Activated naive CD4-positive, alpha-beta T cell treated with anti-CD3 and anti-CD28 coated beads, Interleukin-2, amount 10 ng/mL, durations not matched to agents 7 days and 5 days (primary cell): ENCODE measurements at places on chromosomes 4 and X.

DNA sequence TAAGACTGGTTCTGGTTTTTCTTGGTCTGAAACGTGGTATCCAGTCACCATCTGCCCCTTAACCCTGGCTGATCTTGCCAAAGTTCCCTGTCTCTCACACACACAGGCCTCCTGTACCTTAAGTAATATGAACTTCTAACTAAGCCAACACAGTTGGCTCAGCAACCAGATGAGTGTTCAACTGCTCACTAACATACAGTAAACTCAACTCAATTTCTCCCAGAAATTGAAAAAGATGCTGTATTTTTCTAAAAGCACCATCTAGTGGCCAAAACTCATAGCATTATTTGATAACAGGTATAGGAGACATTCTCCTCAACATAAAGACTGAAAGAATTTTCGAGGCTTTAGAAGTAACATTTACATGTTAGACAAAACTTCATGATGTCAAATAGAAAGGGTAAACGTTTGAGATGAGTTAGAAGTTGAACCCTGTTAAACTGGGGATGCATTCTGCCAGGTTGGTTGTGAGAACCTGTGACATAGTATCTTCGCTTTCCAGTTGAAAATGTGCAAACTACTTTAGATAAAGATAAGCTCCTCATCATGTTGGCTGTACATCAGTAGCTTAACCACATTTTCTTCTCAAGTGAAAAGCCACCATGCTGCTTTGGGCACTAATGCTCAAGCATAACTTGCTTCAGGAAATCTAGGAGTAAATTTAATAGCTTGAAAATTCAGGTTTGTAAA, 31.2 kb downstream of the CCNI start:
- no peak overlapping the region for H3K27ac ChIP-seq
- H3K4me1 ChIP-seq = peaks cover 4% of the 10 kb centered on the region
- peaks cover 19% of the 10 kb centered on the region for H3K36me3 ChIP-seq
- no peaks in the 10 kb centered on the region for H3K27me3 ChIP-seq
- no peak overlapping the region for H3K4me3 ChIP-seq

DNA sequence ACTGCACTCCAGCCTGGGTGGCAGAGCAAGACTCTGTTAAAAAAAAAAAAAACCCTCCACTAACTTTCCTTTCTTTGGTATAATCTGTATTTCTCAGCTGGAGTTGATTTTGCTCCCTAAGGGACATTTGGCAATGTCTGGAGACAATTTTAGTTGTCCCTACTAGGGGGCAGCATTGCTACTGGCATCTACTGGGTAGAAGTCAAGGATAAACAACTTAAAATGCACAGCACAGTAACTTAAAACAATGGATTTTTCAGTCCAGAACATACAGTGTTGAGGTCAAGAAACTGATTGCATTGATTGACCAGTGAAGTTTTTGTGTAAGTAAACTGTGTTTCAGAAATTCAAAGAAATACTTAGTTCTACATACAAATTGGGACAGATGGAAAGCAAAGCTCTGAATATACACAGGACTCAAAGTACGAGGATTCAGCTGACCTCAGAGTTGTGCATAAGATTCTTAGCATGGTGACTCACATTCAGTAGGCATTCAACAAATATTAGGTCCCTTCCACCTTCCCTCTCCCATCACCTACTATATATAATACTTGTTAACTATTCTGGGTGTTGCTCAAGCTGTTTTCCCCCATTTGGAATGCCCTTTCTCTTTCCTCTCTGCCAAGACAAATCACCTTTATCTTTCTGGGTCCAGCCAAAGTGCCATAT, 8.8 kb downstream of the DDX53 start:
- no peak overlapping the region for H3K27ac ChIP-seq
- H3K4me1 ChIP-seq = peaks cover 5% of the 10 kb centered on the region
- no peak overlapping the region for H3K4me3 ChIP-seq
- DNase-seq = no peak

DNA sequence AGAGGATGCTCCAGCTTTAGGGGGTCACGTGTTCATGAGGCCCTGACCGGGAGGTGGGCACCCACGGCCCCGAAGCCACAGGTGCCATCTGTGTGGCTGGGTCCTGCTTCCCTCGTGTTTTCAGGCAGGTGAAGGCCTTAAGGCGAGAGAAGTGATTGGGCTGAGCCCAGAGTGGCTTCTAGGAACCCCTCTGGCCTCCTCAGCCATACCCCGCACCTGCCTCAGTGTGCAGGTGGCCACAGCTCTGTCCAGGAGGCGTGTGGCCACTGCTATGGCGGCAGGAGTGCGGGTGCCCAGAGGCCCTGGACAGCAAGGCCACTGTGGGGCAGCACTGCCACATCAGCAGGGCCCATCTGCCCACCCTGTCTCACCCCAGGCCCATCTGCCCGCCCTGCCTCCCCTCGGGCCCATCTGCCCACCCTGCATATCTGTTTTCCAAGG, 25.0 kb downstream of the NKX1-1 start:
- no peak overlapping the region for H3K27ac ChIP-seq
- H3K27me3 ChIP-seq = no peaks in the 10 kb centered on the region
- no peaks in the 10 kb centered on the region for H3K36me3 ChIP-seq

DNA sequence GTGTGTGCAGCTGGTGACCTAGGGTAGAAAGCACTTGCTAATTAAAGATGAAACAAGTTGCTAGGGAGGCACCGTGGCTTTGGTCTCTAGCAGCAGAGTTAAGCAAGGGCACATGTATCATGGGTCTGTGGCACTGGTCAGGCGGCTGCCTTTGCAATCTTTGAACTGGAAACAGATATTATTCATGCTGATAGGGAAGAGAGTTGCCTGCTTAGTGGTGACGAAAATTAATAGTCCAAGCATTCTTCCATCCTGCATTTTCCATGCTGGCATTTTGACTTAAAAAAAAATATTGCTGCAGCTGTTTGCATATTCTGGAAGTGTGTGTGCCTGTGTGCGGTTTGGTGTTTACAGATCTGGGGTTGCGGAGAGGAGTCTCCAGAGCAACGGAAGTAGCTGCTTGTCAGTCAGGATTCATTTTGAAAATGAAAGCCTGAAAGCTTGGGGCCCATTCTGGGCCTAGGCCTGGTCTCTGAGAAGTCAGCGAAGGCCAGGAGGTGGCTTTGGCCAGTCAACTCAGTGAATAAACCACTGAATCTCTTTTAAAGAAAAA, 2.3 kb upstream of the SOWAHD start:
- peak overlapping the region; percentile 99 for H3K27ac ChIP-seq
- H3K27me3 ChIP-seq = no peaks in the 10 kb centered on the region
- peak; percentile 78 for DNase-seq

DNA sequence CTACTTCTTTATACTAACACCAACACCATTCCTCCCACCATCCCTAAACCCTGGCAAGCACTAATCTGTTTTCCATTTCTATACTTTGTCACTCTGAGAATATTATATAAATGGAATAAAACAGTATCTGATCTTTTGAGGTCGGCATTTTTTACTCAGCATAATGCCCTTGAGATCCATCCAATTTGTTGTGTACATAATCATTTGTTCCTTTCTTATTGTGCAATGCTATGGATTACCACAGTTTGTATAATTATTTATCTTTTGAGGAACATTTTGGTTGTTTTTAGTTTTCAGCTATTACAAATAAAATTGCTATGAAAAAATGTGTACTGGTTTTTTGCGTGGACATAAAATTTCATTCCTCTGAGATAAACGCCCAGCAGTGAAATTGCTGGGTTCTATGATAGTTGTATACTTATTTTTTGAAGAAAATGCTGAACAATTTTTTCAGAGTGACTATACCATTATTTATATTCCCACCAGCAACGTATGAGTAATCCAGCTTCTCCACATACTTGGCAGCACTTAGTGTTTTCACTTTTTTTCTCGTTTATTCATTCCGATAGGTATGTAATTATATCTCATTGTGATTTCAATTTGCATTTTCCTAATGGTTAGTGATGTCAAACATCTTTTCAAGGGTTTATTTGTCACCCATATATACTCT, 154.3 kb upstream of the DCAF8L1 start:
- no peak overlapping the region for H3K4me3 ChIP-seq
- H3K27ac ChIP-seq = no peak overlapping the region
- no peaks in the 10 kb centered on the region for H3K4me1 ChIP-seq
- H3K36me3 ChIP-seq = no peaks in the 10 kb centered on the region
- no peak for DNase-seq

DNA sequence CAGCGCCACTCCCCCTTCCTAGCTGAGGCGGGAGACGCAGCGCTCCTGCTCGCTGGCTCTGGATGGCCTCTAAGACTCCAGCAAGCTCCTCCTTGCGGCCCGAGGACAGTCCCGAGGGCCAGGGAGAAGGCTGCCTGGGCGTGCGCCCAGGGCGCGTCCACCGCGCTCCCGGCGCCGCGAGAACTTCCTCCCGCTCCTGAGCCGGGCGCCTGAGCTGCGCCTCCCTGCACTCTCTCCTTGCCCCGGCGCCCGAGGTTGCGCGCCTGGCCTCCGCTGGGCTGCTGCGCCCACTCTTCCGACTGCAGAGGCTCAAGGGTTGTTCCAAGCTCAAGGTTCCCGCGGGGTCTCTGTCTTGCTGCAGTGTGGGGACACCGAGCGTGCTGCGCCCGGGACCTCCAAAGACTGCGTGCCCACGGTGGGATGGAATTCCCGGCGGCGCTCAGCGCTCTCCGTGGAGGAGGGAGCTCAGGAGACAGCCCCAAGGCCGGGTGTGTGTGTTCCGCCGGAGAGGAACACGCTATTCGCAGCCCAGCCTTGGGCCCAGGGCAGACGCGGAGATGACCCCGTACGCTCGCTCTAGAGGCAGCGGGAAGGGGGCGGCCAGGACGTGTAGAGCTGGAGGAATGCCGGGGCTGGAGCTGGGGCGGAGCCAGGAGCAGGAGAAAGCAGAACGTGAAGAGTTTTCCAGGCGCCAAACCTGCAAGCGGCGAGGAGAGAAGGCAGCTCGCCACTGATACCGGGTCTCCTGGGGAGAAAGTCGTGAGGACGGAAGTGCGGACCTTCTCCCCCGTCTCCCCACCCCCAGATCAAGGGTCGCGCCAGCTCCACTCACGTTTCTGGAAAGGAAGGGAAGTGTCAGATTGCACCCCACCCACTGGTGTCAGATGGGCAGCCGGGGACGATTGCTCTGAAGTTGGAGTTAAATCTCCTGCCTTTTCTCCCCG, at the start of gene ARHGAP6:
Gene ARHGAP6 (minus strand): TSS at position 753 of the 944 bp plus-strand sequence. CDS start 1,092 bp downstream, outside the sequence.
- H3K27ac ChIP-seq = no peak within 1 kb of the TSS
- H3K36me3 ChIP-seq = no peaks in the 10 kb centered on the region
- H3K27me3 ChIP-seq = peaks cover 47% of the 10 kb centered on the region
- peaks cover 3% of the 10 kb centered on the region for H3K4me1 ChIP-seq
- DNase-seq = no peak

DNA sequence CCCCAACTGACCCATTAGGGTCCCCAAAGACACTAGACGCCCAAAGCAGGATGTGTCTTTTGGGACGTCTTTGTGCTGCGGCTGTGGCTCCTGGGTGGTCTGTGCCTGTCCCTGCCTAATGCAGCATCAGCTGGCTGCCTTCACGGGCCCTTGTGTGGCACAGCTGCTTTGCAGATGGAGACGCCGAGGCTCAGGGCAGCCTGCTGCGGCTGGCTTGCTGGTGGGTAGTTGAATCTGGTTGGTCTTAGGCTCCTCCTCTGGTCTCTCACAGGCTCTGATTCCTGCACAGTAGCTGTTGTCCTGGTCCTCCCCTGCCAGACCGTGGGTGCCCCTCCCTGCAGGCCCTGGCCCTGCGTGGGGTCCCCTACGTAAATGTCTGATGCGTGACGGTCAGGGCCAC, 8.1 kb downstream of the CPZ start:
- no peaks in the 10 kb centered on the region for H3K36me3 ChIP-seq
- H3K27me3 ChIP-seq = no peaks in the 10 kb centered on the region
- H3K27ac ChIP-seq = no peak overlapping the region
- no peak overlapping the region for H3K4me3 ChIP-seq
- H3K4me1 ChIP-seq = peaks cover 12% of the 10 kb centered on the region

- no peak for DNase-seq
- no peaks in the 10 kb centered on the region for H3K36me3 ChIP-seq
These were observed 115.8 kb upstream of the INPP4B start for GRCh38 chr4:142961866-142962265.

- H3K27ac ChIP-seq = peak overlapping the region; percentile 70
- peaks cover 13% of the 10 kb centered on the region for H3K36me3 ChIP-seq
- no peak for DNase-seq
- peaks cover 99% of the 10 kb centered on the region for H3K27me3 ChIP-seq
These were observed 1.3 kb upstream of the HAND2 start for GRCh38 chr4:173531086-173531965.

GRCh38 chr4:7279902-7280301, 87.6 kb downstream of the SORCS2 start:
- no peaks in the 10 kb centered on the region for H3K4me1 ChIP-seq
- no peaks in the 10 kb centered on the region for H3K36me3 ChIP-seq
- DNase-seq = no peak
- H3K4me3 ChIP-seq = no peak overlapping the region

GRCh38 chr4:40736910-40737309, 12.8 kb upstream of the NSUN7 start:
- no peak for DNase-seq
- no peak overlapping the region for H3K4me3 ChIP-seq
- H3K4me1 ChIP-seq = peaks cover 16% of the 10 kb centered on the region

- H3K36me3 ChIP-seq = no peaks in the 10 kb centered on the region
- no peaks in the 10 kb centered on the region for H3K4me1 ChIP-seq
- H3K27ac ChIP-seq = no peak overlapping the region
- no peaks in the 10 kb centered on the region for H3K27me3 ChIP-seq
These were observed 104.6 kb upstream of the BMPR1B start for GRCh38 chr4:94653095-94653649.

DNA sequence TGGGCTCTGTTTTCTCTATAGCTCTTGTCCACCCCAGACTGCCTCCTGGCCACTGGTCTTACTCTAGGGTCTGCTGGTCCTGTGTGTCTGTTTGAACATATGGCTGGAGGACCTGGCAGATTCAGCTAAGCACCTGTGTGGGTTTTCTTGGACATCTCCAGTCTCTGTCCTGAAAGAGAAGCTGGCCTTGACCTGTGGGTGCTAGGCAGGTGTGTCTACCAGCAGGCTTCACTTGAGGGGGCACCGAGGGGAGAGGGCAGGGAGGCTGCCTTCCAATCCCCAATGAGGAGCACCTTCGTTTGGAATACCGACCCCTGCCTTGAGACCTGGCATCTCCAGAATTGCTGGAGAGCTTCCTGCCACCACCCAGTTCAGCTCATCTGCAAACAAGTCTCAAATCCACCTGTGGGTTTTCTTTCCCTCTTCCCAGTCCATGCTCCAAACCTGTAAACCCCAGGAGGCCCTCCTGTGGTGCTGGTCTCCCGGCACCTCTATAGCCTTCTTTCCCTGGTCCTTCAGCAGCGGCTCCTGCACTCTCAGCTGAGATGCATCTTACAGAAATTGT, 45.2 kb downstream of the HTRA3 start:
- DNase-seq = no peak
- H3K4me3 ChIP-seq = no peak overlapping the region
- H3K27me3 ChIP-seq = peaks cover 16% of the 10 kb centered on the region
- no peaks in the 10 kb centered on the region for H3K4me1 ChIP-seq
- no peaks in the 10 kb centered on the region for H3K36me3 ChIP-seq

GRCh38 chr4:122759639-122760310, 27.3 kb downstream of the BBS12 start:
- H3K27me3 ChIP-seq = peaks cover 8% of the 10 kb centered on the region
- no peaks in the 10 kb centered on the region for H3K36me3 ChIP-seq
- no peak overlapping the region for H3K4me3 ChIP-seq
- no peak overlapping the region for H3K27ac ChIP-seq
- DNase-seq = no peak

GRCh38 chr4:56611501-56611900, 69.6 kb downstream of the HOPX start:
- H3K27me3 ChIP-seq = peaks cover 35% of the 10 kb centered on the region
- no peak for DNase-seq
- H3K4me1 ChIP-seq = no peaks in the 10 kb centered on the region
